ENCODE measurements at places on chromosomes 11 and 22.
A peak's percentile ranks its signal among the peaks of the same experiment; 100 is the strongest.

DNA sequence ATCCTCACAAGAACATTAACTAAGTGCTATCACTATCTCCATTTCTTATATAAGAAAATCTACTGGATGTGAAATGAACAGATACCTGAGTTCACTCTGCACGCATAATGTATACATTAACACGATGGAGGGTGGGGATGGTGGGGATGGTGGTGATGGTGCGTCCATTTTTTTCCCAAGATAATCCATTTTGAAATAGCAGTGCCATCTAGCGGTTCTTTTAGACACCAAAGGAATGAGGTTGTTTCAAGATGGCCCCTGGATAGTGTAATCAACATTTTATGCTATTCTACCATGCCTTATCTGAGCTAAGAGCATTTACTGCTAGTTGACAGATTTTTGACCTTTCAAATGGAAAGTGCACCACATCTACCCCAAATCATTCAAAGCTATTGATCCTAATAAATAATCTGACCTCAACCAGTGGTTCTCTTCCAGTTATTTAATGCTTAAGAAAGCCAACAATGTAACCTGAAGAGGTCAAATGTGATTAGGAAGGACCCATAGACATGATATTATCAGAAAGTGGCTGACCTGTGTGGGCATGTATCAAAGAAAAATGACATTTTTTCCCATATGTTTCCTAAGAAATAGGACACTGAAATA, 714.7 kb upstream of the TENM4 start:
- DNase-seq, result peak; percentile 22

GRCh38 chr11:118079491-118079890, 2.6 kb downstream of the TMPRSS4 start:
- no peak for DNase-seq

- DNase-seq, result no peak
Measured at GRCh38 chr11:93603225-93604007, 58.1 kb upstream of the CEP295 start.

DNA sequence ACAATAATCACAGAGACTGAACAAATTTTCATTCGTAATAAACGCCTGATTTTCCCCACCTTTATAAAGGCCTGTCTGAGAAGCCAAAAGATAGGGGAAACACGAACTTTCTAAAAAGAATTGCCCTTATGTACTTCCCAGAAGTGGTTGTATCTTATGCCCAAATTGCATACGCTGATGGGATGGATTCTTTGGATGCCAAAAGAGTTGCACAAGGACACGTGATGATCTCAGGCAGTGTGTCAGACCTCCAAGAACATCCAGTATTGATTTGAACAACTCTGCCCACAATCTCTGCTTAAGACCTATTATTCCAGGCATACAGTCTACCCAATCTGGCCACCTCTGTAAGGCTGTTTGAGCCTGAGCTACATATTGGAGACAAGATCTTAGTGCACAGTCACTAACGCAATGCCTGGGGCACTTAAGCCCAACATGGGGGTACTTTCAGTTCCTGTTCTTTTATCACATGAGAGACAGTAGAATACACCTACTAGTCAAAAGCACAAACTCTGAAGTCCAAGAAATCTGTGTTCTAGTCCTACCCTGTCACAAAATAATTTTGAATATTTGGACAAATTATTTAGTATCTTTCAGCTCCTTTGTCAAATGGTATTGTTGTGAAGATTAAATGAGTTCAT, 38.9 kb downstream of the OR10A6 start:
- DNase-seq, result no peak

- no peak for DNase-seq
Measured at GRCh38 chr11:62985041-62985750, 429 bp upstream of the SLC22A6 start.

All from inflammatory macrophage treated with lipopolysaccharide for 1 hour (primary cell).